ENCODE measurements at places on chromosomes 5 and 9. TPM values are rescaled to one million over a fixed set of nuclear protein-coding genes. Genes with fewer than 3 reads are reported as not detected.

FAM200C gene
- total RNA-seq: 1.8 TPM

NUTM2F gene
- not detected for total RNA-seq

PPP2R2B gene
- total RNA-seq: 0.93 TPM

DCAF10 gene
- 32.7 TPM for total RNA-seq

ELOVL7 gene
- total RNA-seq: 31.5 TPM

IL11RA gene
- 10.6 TPM for total RNA-seq

NFIB gene
- total RNA-seq: 53.0 TPM

PCDHGB6 gene
- total RNA-seq: 1.8 TPM

MARCHF11 gene
- total RNA-seq: not detected

PCDHGB7 gene
- 3.3 TPM for total RNA-seq

ODF2 gene
- 36.2 TPM for total RNA-seq

NOTCH1 gene
- total RNA-seq: 99.4 TPM

DNA sequence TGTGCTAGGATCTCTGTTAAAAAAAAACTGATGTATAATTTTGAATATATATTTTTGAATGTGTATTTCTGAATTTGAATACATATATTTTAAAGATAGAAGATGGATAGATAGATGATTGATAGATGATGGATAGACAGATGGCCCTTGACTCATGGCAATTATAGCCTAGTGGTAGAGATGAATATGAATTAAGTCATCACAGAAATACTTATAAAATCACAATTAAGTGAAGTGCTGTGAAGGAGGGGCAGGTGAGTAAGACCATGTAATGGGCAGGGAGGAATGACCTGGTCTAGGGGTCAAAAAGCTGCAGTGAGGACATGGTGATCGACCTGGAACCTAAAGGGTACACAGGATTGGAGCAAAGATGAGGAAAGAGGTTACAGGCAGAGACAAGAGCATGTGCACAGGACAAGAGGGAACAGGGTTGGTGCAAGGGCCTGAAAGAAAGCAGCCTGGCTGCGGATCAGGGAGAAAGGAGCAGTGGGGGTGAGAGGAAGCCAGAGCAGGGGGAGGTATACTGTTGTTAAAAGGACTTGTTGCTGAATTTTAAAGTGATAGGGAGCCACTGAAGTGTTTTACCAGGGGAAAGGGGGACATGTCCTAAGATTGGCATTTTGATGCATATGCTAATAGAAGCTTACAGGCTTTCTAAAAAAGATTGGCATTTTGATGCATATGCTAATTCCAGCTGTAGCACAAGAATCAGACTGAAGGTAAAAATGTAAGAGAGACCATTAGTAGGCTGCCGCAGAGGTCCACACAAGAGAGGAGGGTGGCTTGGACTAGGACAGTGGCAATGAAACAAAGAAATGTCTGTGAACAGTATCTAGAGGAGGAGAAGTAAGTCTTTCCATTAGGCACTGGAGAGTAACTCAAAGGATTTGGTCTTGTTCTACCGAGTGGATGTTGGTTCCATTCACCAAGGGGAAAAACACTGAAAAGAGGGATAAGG is 527.8 kb downstream of the AGTPBP1 start:
- no peak for DNase-seq

- no peak for DNase-seq
Observed at GRCh38 chr5:178203670-178204181, 607 bp upstream of the HNRNPAB start.

DNA sequence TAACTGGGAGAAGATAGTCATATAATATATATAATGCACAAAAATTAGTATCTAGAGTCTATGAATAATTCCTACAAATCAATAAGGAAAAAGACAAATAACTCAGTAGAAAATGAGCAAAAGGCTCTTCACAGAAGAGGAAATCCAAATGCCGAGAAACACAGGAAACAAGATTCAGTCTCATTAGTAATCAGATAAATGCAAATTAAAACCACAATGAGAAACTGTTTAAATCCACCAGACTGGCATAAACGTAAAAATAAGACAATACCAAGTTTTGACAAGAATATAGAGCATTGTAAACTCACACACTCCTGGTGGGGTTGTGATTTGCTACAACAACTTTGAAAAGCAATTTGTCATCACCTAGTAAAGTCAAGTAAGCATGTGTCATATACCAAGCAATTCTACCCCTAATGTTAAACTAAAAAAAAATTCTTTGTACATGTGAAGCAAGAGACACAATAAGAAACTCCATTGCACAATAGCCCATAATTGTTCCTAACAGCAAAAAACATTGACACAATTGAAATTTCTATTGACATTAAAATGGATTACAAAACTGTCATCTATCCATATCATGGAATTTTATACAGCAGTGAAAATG is 21.0 kb upstream of the UBLCP1 start:
- DNase-seq: no peak

DNA sequence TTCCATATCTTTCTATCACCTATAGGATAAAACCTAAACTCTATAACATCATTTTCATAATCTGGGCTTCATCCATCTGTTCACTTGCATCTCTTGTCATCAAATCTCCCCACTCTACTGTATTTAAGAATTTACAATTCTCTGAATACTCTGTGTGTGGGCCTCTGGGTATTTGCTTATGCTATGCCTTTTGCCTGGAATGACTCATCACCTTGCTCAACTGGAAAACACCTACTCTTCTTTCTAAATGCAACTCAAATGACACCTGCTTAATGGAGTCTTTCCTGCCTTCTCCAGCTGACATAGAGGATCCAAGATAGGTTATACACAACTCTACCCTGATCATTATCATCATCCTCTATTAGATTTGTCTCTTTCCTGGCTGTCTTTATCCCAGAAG is 421.7 kb downstream of the SPATA31D1 start:
- DNase-seq: no peak

DNA sequence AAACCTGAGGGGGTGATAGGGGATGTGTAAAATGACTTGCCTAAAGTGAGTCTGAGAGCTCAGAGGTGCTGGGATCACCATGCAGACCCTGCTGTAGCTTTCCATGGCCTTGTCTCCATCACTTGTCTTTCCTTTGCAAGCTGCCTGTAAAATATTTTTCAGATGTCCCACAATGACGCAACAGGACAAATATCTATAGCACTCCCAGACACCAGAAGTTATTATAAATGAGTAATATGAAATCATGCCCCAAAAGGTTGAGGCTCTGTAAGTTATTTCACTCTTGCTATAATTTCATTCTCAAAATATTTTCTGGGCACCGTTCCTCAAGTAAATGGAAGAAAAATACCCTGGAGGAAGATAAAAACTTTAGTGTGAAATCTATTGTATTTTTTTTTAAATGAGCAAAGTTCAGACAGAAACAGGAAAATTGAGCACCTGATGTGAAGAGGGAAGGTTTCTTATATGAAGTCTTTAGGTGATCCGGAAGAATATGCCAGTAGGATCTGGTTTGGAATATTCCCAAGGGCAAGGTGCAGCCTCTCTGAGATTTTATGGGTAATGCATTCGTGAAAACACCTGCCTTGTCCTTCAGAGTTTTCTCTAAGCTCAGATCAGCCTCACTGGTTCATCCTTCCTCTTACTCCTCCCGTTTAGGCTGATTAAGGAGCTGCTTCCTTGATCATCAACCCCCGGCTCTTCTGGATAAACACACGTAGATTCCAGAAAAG is 138.3 kb upstream of the DMAC1 start:
- peak; percentile 51 for DNase-seq

DNA sequence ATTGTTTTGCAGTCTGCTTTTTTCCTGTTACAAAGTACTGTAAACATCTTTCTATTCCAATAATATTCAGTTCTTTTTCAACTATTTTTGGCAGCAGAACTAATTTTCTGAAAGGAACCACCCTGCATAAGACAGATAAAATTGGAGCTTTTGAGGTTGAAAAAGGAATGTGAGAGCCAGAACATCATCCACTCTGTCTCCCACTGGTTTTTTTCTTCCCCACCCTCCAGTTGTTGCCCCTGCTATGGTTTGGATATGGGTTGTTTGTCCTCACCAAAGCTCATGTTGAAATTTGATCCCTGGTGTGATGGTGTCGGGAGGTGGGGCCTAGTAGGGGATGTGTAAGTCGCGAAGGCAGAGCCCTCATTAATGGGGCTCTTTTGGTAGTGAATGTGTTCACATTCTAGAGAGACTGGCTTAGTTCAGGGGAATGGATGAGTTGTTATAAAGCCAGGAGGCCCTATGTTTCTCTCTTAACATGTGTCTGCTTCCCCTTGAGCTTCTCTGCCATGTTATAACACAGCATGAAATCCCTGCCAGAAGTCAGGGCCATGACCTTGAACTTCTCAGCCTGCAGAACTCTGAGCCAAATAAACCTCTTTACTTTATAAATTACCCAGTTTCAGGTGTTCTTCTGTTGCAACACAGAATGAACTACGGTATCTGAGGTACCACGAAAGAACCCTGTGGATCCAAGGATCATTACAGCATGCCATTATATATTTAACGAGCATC is 34.8 kb upstream of the MAST4 start:
- DNase-seq: no peak

DNA sequence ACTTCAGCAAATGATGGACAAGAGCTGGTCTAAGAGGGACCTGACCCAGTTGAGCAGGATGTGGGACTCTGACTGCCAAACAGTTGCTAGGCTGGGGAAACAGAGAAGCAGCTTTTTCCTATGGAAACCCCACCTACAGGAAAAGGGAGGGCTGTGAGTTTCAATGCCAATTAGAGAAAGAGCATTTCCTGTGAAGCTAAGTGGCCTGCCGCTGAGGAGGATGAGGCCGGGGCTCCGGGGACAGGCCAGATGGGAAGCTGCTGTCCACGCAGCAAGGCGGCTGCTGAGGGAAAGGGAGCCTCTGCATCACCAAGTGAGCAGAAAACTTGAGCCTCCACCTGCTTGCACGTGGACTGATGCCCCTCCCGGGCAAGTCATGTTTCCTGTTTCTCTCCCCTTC is at the start of gene PCDH12:
Gene PCDH12 (minus strand): TSS at position 90 of the 400 bp plus-strand sequence. CDS start 351 bp downstream, outside the sequence.
- DNase-seq: no peak

DNA sequence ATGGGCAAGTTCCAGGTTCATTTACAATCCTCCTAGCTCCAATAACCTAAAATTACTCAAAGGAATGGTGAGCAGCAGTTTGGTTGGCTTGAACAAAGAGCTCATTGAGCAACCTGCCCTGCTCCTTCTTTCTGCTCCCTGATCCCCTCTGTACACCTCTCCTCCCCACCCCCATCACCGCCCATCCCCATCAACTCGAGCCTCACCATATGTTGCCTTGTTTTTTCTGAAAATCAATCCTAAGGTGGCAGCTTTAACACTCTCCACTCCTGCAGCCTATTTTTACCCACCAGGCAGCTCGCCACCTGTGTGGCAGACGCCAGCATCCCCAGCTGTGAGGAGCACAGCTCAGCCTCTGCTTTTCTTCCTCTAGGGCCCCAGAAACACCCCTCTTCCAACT is 533.4 kb upstream of the BRINP1 start:
- DNase-seq: no peak

DNA sequence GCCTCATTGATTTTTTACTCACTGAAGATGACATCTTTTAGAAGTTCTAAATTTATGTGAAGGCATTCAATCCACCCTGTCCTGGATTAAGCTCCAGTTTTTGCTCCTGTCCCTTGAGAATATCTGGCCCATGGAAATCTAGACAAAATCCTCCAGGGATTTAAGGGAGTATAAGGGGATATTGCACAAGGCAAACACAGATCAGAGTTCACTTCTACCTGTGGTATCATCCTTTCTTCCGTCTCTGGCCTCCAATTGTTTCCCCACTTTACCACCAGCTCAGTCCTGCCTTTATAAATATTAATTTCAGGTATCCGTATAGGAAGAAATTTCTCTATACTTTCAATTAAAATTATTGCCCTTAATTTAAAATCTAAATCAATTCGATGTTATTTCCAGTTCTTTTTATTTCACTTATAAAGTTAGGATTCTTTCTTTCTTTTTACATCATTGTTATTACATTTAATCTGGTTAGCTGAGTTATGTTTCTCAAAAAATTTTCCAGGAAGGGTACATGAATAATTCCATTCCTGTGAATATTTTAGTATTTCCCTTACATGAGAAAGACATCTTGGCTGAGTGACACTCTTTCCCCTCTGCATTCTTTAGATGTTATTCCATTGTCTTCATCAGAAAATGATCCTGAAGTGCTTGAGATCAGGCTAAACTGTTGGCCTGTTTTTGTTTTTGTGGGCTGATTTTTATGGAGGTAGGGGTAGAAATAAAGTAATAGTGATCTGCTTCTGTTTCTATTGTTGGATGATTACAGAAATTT is 194.3 kb upstream of the MAP3K1 start:
- no peak for DNase-seq

- peak; percentile 53 for DNase-seq
Observed at GRCh38 chr9:4489562-4489918, 728 bp upstream of the SLC1A1 start.

GRCh38 chr5:51902512-51902911 is 519.3 kb downstream of the ISL1 start:
- no peak for DNase-seq

DNA sequence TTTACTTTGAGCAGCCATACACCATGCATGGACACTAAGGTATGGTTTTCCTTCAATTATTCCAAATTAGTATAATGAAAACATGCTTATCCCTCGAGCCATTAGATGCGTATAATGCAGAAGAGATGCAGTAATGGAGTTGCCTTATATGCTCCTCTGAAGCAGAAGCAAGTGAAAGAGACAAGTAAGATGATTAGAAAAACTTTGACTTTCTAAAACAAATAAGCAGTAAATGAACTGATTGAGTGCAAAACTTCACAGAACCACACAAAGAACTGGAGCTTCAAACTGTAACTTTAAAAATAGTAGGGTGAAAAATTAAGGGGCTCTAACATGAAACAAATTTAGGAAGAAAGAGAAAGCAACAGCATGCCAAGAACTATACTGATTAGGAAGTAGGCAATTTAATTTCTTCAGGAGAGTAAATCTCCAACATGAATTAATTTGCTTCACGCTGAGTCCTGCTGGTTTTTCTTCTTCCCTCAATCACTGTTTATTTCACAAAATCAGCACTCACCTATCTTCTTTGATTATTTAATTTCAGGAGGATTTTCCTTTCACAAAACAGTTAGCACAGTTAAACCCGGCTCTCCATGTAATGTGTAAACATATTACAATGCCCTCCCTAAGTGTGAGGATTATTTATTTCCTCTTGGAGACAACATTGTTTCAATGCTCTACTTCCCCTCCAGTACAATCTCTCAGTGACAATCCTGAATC is 90.3 kb upstream of the PAM start:
- no peak for DNase-seq

- no peak for DNase-seq
Observed at GRCh38 chr5:170067152-170067551, 38.5 kb upstream of the FOXI1 start.

GRCh38 chr5:96093340-96093739 is 131.7 kb upstream of the ELL2 start:
- peak; percentile 22 for DNase-seq

GRCh38 chr5:123476731-123477130 is 35.2 kb upstream of the CSNK1G3 start:
- DNase-seq: no peak
